ENCODE measurements at places on chromosomes 3 and 15.

DNA sequence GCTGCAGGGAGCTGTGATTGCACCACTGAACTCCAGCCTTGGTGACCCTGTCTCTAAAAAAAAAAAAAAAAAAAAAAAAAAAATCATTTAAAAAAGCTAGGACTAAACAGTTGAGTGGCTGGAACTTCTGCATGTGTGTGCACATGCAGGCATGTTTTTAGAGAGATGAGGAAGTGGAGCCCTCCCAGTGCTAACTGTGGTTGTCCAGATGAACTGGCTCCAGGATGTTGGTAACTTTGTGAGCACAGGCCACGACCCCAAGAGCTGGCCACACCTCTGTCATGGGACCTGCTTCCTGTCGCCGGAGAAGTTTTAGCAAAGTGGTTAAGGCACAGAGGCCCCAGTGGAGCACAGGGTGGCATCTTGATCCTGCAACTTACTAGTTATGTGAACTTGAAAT is 27.0 kb downstream of the CHCHD6 start:
- no peak for DNase-seq

DNA sequence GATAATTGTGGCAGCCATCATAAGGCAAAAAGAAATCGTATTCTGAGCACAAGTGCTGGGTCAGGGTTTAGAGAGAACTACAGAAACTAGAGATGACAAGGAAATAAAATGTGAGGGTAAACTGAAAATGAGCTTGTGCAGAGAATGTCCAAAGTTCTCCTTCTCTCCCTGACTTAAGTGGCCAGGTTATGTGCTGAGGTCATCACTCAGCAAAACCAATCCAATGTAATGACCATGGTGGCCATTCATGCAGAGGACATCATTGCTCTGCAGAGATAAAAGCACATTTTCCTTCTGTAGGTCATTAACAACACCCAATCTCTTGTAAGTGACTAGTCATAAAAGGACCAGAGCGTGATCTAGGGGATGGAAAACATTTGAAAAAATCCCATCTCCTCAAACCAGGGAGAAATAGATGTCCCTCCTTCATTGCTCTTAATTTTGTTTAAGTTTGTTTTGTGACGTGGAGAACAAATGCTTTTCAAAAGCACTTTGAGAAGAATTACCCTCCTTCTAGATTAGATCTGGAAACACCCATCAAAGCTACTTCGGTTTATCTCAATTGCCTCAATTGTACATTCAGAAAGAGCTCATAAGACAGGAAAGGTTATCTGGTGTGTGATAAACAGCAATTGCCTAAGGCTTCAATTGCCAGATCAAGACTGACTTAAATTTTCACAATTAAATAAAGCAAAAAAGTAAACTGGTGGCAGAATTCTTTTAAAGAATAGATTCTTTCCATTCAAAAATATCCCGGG is 173.4 kb downstream of the SERPINI1 start:
- DNase-seq = no peak

DNA sequence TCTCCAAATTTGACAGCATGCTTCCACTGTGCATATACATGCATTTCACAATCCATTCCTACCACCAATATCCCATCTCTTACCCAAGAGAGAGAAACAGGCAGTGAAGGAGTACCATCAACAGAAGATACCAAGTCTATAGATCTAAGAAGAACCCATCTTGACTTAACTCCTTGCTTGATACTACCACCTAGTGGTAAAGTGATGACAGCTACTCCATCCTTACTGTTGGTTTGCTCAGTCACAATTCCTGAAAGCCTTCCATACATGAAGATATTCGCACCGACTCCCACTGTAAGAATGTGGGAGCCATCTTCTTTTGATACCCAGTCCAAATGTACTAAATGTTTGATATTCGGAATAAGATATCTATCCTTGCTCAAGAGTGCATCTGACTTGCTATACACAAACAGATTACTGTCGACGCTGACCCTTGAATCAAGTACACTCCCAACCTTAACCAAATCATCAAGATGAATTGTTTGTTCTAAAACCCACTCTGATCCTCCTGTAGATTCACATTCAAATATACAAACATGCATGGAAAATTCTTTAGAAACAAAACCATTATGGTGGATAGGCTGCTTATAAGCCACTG is 123.1 kb downstream of the DMXL2 start:
- DNase-seq = no peak

GRCh38 chr3:31943041-31943440 is 38.0 kb downstream of the OSBPL10 start:
- no peak for DNase-seq

All from NCI-H1417 treated with DMSO at 0.1 percent for 48 hours (cell line).